ENCODE measurements at places on chromosomes 11 and 22. TPM values are rescaled to one million over a fixed set of nuclear protein-coding genes. Genes with fewer than 3 reads are reported as not detected.

GRCh38 chr11:61955422-61956135 is 5.4 kb downstream of the BEST1 start:
- no peak for DNase-seq

Gene RHOD
- total RNA-seq = 10.2 TPM

DNA sequence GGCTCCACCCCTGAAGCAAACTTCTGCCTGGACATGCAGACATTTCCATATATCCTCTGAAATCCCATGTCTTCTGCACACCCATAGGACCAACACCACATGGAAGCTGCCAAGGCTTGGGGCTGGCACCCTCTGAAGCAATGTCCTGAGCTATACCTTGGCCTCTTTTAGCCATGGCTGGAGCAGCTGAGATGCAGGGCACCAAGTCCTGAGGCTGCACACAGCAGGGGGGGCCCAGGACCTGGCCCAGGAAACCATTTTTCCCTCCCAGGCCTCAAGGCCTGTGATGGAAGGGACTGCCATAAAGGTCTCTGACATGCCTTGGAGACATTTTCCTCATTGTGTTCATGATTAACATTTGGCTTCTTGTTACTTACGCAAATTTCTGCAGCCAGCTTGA is 34.5 kb downstream of the SYT9 start:
- no peak for DNase-seq

- DNase-seq = no peak
Observed at GRCh38 chr11:36724742-36725385, 126.8 kb upstream of the RAG2 start.

Gene RASSF10
- total RNA-seq = 0.60 TPM

- no peak for DNase-seq
Observed at GRCh38 chr11:68303083-68303482, 9.3 kb upstream of the LRP5 start.

Gene KRTAP5-10
- not detected for total RNA-seq

GRCh38 chr11:5200582-5200981 is at the start of gene OR51V1:
Gene OR51V1, minus strand, starts transcription at chr11:5200682. Its CDS starts 0 bp downstream, at chr11:5200682.
- DNase-seq = no peak

Gene OR51B5
- not detected for total RNA-seq

Gene OR5A1
- not detected for total RNA-seq

Gene EFEMP2
- total RNA-seq = 23.2 TPM

- DNase-seq = no peak
Observed at GRCh38 chr11:72426103-72426757, 8.1 kb downstream of the CLPB start.

Gene PYGM
- under 0.01 TPM for total RNA-seq

GRCh38 chr11:126800009-126800408 is 200.6 kb downstream of the KIRREL3 start:
- no peak for DNase-seq

DNA sequence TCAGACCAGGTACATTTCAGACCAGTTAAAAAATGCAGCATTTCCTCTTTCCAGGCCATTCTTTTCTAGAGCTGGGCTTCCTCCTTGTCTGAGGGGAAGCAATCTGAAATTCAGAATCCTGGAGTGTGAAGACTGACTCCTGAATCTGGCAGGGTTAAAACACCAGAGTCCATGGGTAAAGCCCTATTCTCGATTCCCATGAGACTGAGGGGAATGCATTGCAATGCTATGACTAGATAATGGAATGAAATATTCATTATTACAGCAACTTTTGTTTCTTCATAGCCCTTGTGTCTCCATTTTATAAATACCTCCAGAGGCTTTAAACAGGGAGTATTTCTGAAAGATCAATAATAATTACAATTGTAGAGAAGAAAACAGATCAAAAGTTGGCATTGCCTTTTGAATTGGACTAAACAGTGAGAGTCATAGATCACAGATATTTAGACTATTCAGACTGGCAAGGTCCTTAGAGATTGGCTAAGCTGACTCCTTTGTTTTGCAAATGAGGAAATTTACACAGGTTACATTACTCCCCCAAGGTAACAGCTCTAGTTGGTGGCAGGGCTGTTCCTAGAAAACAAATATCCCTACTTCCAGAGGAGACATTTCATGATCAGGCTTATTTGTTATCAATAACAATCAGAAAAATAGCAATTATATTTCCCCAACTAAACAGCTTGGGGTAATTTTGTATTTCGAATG is 632.6 kb upstream of the KIRREL3 start:
- DNase-seq = no peak

Gene PDGFD
- total RNA-seq = 23.5 TPM

Gene DGCR6
- 0.60 TPM for total RNA-seq

GRCh38 chr22:27422442-27422841 is 379.1 kb downstream of the MN1 start:
- no peak for DNase-seq

Data from lung microvascular endothelial cell (primary cell).